ENCODE measurements at places on chromosomes 16 and 17.

GRCh38 chr17:1563786-1564613, 1.4 kb upstream of the PITPNA start:
- DNase-seq, result no peak

DNA sequence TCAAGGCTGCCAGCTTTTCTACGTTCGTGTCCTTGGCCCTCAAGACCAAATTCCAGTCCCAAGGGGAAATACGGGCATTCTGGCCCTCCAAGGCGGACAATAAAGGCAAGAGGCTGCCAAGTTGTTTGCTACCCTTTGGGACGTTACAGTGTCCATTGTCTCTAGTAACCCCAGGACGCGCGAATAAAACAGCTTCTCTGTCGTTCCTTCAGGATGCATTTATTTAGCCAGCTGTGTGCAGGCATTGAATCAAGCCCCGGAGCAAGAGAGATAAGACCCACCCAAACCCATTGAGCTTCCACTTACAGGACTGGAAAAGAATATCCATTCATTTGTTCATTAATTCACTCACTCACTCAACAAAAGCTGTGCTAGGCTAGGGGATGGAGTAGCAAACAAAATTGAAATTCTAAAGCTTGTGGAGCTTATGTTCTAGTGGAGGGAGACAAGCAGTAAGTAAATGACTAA, 656 bp downstream of the MRPL58 start:
- no peak for DNase-seq

GRCh38 chr16:1825381-1825863, 1.2 kb downstream of the HAGH start:
- no peak for DNase-seq

- peak; percentile 91 for DNase-seq
These were observed 21.1 kb upstream of the TFAP4 start for GRCh38 chr16:4293822-4294457.

DNA sequence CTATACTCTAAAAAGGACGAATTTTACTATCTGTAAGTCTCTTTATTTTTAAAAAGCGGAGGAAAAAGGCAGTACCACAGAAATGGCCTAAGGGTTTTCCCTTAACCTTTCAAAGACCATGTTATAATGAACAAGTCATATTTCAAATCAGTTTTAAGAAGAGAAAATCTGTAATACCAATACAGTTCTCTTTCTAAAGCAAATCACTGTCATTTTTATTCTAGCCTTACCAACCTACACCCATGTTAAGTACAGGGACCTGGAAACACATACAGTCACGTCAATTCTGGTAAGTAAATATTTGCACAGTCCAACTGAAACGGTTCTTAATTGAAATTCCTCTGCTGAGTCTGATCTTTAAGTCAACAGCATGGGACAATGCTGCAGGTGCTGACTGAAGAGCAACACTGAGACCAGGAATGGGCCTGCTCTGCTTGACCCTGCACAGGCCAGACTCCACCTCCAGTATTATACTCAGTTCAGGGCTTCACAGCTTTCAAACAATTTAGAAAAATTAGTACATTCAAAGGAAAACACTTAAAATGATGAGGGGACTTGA, 20.2 kb downstream of the MBTPS1 start:
- peak; percentile 37 for DNase-seq

DNA sequence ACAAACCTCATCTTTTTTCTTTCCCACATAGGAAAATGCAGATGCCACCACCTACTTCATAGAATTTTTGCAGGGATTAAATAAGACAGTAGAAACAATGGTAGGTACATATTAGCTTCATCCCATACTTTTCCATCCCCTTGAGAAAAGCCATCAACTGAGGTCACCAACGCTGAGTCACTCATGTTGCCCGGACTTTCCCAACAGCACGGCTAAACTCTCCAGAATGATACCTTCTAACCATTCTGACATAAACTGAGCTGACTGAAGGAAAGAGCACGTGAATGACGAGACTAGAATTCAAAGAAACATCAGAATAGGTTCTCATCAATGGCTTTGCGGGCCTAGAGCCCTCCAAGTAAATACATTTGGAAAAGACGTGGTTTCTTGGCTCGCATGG, 146.0 kb upstream of the RCVRN start:
- no peak for DNase-seq

GRCh38 chr16:16071631-16072244, 122.3 kb downstream of the ABCC1 start:
- no peak for DNase-seq

DNA sequence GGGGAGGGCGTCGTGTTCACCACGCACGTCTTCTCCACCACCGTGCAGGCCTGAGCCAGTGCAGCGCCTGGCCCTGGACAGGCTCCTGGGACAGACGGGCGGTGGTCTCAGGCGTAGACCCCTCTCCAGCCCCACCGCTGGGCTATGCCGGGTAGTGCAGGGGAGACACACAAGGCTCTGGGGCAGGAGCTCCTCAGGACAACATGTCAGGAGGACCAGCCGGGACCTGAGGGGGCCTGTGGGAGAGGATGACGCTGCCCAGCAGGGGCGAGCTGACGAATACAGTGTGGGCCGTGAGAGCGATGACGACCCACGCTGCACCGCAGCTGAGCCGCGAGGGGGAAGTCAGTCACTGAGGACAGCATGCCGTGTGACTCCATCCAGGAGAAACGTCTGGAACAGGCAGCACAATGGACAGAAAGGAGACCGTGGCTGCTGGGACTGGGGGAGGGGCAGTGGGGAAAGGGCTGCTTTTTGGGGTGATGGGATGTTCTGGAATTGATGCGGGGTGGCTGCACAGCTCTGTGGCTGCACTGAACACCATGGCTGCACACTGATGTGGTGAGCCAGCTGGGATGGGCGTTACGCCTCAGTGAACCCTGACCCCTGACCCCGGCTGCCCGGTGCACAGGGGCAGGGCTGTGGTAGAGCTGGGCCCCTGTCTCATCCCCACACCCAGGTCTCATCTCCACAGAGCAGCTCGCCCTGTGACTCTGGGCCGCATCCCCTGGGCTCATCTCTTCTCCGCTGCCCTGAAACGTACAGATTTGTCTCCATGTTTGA, 20.2 kb downstream of the DNASE1 start:
- DNase-seq, result no peak

- no peak for DNase-seq
These were observed 38.2 kb downstream of the PSME3IP1 start for GRCh38 chr16:57147381-57148221.

- no peak for DNase-seq
These were observed 74.9 kb upstream of the HS3ST2 start for GRCh38 chr16:22739077-22739476.

- no peak for DNase-seq
These were observed 13.9 kb downstream of the CDH5 start for GRCh38 chr16:66380421-66380820.

GRCh38 chr17:13671771-13672170, 70.0 kb upstream of the HS3ST3A1 start:
- DNase-seq, result no peak

DNA sequence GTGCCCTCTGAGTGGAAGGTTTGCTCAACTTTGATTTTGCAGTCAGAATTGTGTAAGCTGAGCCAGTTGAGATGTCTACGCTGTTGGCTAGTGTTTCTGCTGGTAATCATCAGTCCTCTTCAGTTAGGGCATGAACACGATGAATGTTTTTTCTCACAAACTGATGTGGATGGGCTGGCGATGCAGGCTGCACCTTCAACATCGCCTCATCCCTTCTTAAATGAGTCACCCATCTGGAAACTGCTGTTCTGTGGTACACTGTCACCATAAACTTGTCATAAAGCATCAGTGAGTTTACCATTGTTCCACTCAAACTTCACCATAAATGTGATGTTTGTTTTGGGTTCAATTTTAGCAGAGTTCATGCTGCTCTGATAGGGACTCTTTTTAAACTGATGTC, 8.4 kb downstream of the C16orf95 start:
- no peak for DNase-seq

DNA sequence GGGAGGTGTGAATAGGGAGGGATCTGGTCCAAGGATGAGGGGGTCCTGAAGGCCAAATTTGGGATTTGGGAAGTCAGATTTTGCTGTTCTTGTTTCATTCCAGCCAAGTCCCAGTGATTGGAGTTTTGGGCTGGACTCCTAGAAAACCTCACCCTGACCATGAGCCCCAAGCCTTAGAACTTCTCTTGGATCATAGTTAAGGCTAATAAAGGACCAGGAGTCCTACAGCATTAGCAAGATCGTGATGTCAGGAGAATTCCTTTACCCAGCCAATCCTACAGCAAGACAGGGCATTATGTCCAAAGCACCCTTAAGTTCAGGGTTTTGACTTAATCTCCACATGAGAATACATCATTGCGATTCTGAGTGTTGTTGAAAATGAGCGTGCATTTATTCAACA, 85.0 kb downstream of the SOX9 start:
- no peak for DNase-seq

DNA sequence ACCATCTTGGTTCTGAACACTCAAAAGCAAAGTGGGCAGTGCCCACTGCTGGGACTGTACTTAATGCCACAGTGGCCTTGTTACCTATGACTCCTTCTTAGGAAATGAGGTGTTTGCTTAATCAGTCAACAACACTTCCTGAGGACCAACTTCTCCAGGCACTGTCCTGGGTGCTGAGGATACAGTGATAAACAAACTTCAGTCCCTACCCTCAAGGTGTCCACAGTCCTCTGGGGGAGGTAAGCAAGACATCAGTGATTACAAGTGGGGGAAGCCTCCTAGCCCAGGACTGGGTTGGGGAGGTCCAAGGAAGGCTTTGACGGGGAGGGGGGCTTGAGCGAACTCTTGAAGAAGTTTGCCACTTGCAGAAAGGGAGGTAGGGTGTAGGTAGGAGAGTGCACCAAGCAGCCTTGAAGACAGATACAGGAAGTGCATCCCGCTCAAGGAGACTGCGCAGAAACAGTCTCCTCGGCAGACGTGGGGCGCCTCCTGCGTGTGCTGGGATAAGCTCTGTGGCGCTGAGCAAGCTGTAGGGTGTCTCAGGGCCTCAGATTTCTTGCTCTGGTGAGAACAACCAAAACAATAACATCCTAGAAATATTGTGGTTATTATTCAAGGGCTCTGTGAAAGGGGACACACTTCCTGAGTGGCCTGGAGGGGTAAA, 2.6 kb upstream of the ABCC3 start:
- DNase-seq, result no peak

DNA sequence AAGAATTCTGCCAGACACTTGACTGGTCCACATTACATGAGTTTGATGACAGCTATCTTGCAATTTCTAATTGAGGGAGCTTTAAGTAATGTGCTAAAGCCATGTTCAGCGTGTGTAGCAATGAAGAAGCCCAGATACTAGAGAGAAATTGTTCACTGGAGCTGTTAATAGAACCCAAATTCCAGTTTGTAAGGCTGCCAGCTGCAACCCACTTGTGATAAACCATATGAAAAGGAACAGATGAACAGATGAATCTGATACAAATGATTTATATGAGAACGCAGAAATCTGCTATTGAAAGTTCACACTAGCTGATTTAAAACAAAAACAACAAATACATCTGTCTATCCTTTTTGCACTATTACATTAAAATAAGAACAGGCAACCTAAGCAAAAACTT, 6.2 kb downstream of the NACA2 start:
- no peak for DNase-seq

DNA sequence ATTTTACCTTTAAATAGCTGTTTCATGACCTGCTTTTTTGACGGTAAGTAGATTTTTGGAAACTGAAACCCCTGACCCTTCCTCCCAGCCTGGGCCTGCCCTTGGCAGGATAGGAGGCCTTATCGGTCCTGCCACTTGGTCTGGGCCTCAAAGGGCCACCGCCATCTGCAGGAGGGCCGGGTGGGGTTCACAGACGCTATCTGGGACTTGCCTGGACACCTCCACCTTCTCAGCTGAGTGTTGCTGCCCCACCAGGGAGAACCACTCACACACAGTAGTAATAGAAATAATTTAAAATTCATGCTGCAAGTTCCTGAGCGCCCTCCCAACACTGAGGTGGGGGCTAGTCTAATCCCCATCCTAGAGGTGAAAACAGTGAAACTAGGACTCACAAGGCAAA, 4.6 kb upstream of the NPRL3 start:
- DNase-seq, result no peak

DNA sequence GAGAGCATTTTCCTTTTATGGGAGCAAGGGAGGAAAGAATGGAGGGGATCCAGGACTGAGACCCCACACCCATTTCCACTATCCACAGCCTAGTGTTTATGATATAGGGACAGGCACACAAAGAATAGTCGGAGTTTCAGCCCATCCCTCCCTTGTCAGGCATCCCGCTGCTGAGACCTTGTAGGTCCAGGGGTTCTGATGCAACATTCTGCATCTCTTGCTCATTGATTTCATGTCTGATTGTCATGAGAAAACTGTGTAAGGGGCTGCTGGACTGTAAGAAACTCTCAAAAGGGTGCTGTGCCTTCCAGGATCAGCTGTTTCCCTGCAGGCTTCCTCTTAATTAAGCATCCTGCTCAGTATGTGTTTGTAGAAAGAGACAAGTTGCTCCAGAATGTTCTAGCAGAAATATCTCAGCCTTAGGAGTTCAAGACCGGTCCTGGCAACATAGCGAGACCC, 5.3 kb upstream of the POLR3E start:
- DNase-seq, result no peak

DNA sequence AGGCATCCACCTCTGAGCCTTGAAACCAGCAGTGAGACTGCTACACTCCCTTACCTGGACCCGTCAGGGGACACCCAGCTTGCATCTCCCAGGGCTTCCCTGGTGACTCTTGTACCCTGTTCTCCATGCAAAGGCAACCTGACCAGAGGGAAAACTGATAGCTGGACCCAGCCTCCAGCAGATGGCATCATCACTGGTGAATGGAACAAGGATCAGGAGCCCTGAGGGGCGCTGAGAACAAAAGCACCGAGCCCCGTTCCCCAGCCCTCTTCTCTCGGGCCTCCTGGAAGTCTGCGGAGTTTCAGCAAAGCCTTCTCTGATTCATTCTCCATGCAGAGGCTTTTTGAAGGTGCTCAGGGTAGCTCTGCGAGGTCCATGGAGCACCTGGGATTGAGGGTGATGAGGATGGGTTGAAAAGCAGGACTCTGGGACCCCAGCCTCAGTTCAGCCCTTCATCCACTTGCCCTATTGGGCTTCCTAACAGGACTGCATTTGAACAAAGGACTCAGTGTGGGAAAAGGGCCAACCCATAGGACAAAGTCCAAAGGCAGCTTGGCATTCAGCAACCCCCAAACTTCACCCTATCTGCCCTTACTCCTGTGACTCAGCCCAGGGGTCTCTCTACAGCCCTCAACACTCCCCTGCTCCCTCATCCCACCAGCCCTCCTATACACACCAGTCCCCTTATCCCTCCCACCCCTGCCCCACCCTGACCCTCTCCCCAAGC, 45.0 kb upstream of the LHX1 start:
- DNase-seq, result no peak

DNA sequence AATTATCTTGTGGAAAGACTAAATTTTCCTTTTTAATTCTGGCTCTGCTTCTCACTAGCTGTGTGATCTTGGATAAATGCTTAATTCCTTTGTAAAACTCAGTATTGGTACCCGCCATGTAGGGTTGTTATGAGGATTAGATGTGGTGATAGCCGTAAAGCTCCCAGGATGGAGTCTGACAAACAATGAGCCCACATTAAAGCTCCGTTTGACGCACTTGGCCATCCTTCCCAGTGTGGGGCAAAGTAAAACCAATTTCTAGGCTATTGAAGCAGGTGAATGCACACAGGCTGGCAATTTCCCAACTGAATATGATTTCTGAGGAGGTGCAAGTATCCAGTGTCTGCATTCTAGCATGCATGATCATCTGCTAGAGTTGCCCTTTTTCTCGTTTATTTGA, 123.6 kb downstream of the MRTFB start:
- DNase-seq, result peak; percentile 55
